Anterior cingulate cortex (tissue), 58 donors: ENCODE measurements at places on chromosomes 1 and 21.

- no peak for DNase-seq
These were observed 75.3 kb downstream of the ZNF648 start for GRCh38 chr1:181985936-181986906.

- no peak for DNase-seq
These were observed 229.5 kb upstream of the VAMP3 start for GRCh38 chr1:7541629-7542028.

DNA sequence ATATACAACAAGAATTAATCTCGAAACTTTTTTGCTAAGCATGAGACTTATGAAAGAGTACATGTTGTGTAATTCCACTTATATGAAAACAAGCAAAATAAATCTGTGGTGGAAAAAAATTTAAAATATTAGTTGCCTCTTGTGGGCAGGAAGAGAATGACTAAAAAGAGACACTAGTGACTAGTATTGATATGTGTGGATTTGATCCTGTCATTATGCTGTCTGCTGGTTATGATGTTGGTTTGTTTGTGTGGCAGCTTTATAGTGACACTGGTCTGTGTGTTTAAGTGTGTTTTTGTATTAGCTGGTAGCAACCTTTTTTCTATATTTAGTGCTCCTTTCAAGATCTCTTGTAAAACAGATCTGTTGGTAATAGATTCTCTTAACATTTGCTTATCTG is 267.8 kb upstream of the NRIP1 start:
- DNase-seq, result no peak

- no peak for DNase-seq
These were observed 391.7 kb downstream of the KCTD3 start for GRCh38 chr1:215958841-215959240.

GRCh38 chr1:119159966-119160365 is 19.5 kb upstream of the WARS2 start:
- no peak for DNase-seq

DNA sequence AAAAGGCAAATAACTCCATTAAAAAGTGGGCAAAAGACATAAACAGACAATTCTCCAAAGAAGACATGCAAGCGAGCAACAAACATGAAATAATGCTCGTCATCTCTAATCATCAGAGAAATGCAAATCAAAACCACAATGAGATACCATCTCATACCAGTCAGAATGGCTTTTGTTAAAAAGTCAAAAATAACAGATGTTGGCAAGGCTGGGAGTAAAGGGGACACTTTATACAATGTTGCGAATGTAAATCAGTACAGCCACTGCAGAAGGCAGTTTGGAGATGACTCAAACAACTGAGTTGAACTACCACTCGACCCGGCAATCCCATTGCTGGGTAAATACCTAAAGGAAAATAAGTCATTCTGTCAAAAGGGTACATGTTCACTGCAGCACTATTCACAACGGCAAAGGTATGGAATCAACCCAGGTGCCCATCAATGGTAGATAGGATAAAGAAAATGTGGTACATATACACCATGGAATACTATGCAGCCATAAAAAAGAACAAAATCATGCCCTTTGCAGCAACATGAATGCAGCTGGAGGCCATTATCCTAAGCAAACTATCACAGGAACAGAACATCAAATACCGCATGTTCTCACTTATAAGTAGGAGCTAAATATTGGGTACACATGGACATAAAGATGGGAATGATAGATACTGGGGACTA is 25.9 kb downstream of the TSPAN2 start:
- no peak for DNase-seq

- no peak for DNase-seq
These were observed 23.5 kb upstream of the COL6A1 start for GRCh38 chr21:45957981-45958600.

DNA sequence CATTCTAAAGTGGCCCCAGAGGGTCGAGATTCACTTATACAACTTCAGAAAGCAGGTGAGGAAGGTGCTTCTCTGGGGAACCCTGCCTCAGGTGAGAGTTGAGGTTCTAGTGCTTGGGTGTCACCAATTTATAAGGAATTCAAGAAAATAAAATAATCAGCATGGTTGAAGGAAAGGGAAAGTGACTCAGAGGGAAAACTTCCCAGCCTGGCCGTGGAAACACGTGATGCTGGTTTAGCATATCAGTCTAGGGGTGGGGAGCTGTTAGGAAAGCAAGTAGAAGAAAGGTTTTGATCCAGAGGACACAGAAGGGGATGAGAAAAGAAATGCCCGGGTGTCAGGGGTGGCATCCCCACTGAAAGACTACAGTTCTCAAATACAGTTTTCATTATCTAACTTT is 37.7 kb upstream of the TMEM125 start:
- no peak for DNase-seq

GRCh38 chr1:59696421-59697115 is 118.2 kb upstream of the HOOK1 start:
- DNase-seq, result no peak

- peak; percentile 56 for DNase-seq
These were observed 25.3 kb upstream of the EFHD2 start for GRCh38 chr1:15384301-15384901.

- DNase-seq, result no peak
These were observed 259.5 kb upstream of the CHRM3 start for GRCh38 chr1:239126884-239127283.

DNA sequence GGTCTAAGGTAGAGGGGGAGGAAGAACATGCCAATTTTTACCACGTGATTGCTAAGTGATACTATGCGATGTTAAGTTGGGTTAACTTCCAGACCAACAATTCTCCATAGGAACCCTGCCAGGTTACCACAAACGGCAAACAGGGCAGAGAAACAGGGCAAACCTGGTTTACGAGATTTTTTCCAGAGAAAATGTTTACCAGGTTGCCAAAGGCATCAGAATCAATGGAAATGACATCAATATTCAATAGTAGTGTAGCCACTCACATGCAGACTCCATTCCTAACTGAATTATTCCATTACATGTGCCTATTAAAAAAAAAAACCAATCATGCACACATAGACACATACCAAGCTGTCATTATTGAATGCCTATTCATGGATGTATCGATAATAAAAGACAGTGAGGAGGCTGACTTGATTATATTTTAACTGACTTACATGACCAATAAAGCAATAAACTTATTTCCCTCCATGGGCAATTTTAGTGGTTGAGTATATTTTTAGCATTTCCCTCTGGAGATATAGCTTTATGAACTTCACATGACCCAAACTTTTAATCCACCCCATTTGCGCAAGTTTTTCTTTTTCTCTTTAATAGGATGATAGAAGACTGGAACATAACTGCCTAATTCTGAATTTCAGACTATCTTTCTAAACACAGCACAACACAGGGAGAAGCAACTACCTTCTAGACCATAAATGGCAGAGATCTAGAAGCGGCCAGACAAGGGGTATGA is 40.5 kb upstream of the KCNE1 start:
- DNase-seq, result no peak

- no peak for DNase-seq
These were observed 335.0 kb downstream of the TGFB2 start for GRCh38 chr1:218679988-218680748.

DNA sequence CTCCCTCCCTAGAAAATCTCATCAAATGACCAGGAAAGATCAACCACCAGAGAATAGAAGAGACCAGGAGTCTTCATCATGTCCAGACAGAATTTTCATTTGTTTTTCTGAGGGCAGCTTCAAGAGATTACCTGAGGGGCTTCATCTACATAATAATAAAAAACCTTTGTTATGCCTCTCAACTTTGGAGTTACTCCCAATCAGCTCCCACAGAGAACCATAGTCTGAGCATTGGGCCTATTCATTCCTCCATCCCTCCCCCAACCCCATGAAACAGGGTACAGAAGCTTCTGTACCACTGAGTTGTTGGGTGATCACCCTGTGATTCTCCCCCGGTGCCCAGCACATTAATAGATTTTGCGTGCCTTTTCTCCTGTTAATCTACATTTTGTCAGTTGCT is 53.3 kb upstream of the PRRC2C start:
- no peak for DNase-seq

GRCh38 chr1:154621875-154622274 is 13.9 kb upstream of the ADAR start:
- no peak for DNase-seq

- DNase-seq, result no peak
These were observed 74.7 kb upstream of the AKT3 start for GRCh38 chr1:243924588-243925349.

DNA sequence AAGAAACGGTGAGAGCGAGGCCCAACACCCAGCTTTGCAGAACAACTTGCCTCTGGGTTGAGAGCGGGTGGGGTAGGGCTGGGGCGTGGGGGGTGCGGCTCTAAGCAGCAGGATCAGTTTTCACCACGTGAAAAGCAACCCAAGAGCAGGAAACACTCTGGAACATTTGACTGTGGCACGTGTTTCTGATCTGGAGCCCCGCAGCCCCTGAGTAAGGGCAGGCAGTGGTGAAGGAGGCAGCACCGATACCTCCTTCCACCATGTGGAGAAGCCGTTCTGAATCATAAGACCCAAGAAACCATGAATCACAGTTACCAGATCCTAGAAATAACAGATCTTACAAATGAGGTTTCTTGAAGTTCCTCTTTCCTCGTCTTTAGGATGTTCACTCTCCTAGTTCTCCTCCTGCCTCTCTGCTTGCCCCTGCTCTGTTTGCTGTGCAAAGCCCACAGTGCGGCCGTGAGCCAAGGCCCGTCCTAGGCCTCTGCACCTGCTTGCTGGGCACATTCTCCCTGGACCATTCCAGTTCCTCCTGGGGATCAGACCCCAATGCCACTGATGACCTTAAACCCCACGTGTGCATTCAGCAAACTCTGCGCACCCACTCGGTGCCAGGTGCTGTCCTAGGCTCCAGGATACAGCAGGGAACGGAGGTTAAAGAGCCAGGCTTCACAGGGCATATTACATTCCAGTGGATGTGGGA is 31.9 kb downstream of the SLC1A7 start:
- DNase-seq, result no peak

DNA sequence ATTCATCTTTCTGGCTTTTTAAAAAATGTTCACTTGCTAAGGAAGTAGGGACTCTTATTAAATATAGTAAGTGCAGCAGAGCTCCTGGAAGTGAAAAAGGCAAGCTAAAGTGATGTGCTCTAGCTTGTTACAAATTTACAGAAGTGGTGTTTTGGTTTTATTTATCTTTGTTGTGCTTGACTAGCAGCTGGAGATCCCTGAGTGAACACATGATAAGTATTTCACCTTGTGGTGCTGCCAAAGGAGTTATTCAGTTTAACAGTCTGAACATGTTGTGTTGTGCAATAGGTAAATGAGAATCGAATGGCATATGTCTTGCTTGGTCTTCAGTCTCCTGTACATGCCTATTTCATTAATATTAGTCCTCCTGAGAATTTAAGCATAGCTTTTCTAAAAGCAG is 315.7 kb downstream of the TPR start:
- DNase-seq, result no peak

GRCh38 chr21:46284077-46284644 is 1.2 kb downstream of the MCM3AP start:
- DNase-seq, result no peak

GRCh38 chr1:159751031-159751430 is 29.7 kb upstream of the DUSP23 start:
- no peak for DNase-seq

DNA sequence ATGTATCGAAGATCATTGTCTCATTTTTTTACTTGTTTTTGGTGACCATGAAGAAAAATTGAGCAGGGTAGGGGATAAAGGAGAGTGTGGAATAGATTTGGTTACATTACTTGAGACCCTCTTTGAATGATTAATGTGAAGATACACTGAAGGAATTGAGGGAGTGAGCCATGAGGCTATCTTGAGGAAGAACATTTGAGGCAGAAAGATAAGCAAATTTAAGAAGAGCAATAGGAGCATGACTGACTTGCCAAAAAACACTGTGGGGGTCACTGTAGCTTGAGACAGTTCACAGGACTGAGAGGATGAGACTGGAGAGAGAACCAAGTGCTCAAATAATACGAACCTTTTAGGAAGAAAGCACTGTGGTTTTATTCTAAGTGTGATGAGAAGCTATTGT is 43.1 kb upstream of the PTPRC start:
- DNase-seq, result no peak

GRCh38 chr1:117146575-117147340 is 25.2 kb upstream of the TRIM45 start:
- DNase-seq, result no peak

GRCh38 chr21:22795644-22796043 is 1797.4 kb downstream of the NCAM2 start:
- no peak for DNase-seq

GRCh38 chr1:67605209-67605780 is 79.7 kb upstream of the GADD45A start:
- DNase-seq, result no peak

DNA sequence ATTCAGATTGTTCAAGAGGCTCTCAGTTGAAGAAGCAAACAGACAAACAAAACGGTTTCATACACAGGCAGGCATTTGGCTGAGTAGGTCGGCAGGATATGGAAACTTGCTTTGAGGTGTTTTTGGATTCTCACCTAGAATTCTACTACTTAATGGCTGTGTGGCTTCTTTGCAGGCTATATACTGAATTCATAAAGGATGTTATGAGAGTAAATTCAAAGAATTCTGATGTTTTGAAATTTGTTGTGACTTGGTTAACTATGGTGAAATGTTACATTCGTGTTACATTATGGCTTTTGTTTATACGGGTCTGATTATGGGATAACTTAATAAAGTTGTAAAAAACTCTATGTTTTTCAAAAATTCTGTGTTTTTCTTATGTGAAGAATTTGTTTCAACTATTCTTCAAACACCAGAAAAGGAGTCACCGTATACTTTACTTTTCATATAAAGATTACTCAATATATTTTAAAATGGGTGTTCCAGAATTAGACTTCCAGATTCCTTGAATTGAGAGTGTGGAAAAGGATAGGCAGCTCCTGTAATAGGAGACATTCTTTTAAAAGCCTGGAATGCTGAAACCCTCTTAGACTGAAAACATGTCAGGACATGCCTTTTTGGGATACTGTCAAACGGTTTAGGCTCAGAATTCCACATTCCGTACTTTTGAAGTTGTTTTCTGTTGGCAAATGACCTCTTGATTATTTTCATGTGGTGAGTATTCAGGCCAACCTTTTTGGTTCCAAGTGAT is 8.2 kb upstream of the IRF2BP2 start:
- DNase-seq, result no peak

GRCh38 chr1:47444562-47445465 is 7.0 kb downstream of the FOXD2 start:
- DNase-seq, result no peak

DNA sequence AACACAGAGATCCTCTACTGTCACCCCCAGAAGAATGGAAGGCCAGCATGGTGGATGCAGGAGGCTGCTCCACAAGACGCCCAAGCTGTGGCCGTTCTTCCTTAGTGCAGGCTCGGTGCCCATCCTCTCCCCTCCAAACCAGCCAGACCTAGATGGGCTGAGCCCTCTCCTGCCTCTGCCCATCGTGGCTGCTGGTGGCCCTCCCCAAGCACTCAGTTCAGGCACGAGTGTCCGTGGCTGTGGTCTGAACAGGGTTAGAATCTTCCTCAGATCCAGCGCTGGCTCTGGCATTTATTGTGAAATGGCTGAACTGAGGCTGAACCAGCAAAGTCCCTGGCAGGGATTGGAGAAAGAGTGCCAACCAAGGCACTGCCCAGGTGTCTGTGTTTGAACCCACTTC is 59.5 kb downstream of the TRIM11 start:
- no peak for DNase-seq

GRCh38 chr21:17818186-17819113 is 706 bp downstream of the C21orf91 start:
- no peak for DNase-seq

GRCh38 chr1:111251570-111251969 is 24.1 kb downstream of the CHI3L2 start:
- no peak for DNase-seq
